ENCODE measurements at places on chromosomes 6 and 20.

- DNase-seq, result no peak
Measured at GRCh38 chr6:163955756-163956155, 541.2 kb downstream of the QKI start.

DNA sequence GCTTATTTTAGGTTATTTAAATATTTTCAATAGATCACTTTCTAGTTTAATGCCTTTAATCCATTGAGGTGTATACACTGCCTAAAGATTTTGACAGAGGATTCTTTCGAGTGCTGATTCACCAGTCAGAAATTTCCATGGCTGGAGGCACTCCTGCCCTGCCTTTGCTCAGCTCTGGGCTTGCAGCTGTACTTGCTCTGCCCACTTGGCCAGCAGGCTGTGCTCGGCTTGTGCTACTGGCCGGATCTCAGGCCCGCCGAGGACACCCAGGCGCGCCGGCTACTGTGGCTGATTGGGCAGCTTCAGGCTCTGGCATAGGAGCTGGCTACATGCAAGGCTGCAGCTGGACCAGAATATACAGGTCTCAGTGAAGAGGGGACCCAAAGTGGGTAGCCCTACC lies 675.1 kb upstream of the MMS22L start:
- no peak for DNase-seq

DNA sequence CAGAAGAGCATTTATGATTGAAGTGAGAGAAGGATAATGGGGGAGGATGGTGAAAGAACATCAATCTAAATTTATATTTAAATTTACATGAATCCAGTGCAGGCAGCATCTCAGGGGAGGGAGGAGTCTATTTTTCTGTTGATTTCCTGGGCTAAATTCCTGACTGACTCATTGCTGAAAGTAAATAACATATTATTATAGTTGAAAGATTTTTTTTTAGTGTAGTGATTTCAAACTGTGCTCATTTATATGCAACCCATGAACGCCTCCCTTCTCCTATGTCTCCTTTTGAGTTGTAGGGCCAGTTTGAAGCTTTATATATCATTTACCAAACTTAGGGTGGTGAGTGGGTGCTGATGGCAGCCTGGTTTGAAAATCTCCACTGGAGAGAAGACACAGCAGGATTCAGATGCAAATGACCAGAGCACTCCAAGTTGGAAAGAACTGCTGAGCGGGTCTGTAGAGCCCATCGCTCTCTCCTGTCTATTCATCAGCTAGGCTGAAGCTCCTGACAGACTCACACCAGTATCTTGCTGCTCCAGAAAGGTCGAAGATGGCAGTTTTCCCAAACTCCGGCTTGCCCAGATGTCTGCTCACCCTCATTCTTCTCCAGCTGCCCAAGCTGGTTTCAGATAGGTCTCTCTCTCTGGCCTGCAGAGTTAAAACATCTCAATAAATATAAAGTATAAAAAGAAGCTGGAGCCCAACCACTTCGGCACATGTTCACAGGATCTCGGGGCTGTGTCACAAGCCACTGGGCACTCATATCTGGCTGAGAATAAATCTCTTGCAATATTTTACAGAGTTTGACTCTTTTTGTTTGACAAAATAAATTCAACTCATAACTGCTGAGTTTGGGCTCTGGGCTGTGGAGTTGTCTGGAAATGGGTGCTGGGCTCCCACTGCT lies 18.3 kb downstream of the BTN2A1 start:
- DNase-seq, result no peak

GRCh38 chr6:115241373-115241772 lies 819.3 kb downstream of the FRK start:
- DNase-seq, result no peak

- DNase-seq, result no peak
Measured at GRCh38 chr6:95596021-95596420, 18.7 kb downstream of the MANEA start.

- no peak for DNase-seq
Measured at GRCh38 chr6:29633534-29633905, 537 bp upstream of the GABBR1 start.
